A549 treated with AZD2906 at 1 μM for 4 hours (cell line): ENCODE measurements at places on chromosomes 12 and 14. TPM values are rescaled to one million over a fixed set of nuclear protein-coding genes. Genes with fewer than 3 reads are reported as not detected.

AKAP3 gene
- total RNA-seq = 0.06 to 0.19 TPM (median 0.11 TPM) in 5 replicates

CAPZA3 gene
- total RNA-seq = not detected in 5 replicates

ACSS3 gene
- total RNA-seq = 0.03 TPM in 1 of 5 replicates, not detected in the others

MUCL1 gene
- total RNA-seq = not detected in 5 replicates
